H9 (cell line): ENCODE measurements at places on chromosomes 6 and 20. TPM values are rescaled to one million over a fixed set of nuclear protein-coding genes. Genes with fewer than 3 reads are reported as not detected.

HLA-DPB1 gene
- 23.4 and 23.6 TPM in 2 replicates for total RNA-seq

RSPH4A gene
- 0.31 and 0.33 TPM in 2 replicates for total RNA-seq

MUC22 gene
- total RNA-seq, result not detected in 2 replicates

DNA sequence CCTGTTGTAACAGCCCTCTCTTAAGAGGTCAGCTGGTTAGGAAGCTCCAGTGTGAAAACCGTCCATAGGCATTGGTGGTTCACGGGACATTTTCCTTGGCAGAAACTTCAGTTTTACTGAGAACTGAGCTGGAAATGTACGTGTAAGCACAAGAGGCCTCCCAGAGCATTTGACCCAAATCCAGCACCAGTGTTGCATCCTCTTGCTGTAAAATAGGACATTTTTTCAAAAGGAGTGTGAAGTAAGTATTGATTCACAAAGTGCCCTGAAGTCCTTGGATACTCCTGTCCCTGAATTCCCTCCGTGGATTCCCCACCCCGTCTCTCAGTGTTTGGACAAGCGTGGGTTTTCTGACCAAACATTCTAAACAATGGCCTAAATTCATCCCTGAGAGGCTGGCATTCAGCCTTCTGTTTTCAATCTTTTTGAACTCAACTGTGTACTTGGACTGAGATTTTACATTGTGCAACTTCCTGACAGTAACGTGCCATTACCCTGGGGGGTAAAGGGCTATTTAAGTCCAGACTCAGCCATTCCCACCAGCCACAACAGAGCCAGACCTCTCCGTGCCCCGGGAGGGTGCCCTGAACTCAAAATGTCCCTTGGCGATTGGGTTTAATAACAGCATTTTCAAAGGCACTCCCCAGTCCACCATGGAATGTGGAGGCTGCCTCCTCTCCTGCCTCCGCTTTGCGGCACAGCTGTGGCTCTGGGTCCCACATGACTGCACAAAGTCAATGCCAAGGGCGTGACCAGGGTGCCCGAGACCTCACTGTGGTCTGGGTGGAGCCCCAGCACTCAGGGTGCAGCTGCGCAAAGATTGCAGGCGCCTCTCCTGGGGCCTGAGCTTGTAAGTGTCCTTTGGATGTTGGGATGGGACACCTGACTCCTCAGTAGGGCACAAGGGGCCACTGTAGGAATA lies 92.7 kb upstream of the AFDN start:
- no peaks in the 10 kb centered on the region for H3K27me3 ChIP-seq
- H3K4me1 ChIP-seq, result no peaks in the 10 kb centered on the region
- H3K4me3 ChIP-seq, result no peak overlapping the region
- H3K27ac ChIP-seq, result no peak overlapping the region
- no peak for DNase-seq
- H3K36me3 ChIP-seq, result 0 out of 2 replicates have a peak, but pooled peaks cover 6% of the 10 kb centered on the region

DNA sequence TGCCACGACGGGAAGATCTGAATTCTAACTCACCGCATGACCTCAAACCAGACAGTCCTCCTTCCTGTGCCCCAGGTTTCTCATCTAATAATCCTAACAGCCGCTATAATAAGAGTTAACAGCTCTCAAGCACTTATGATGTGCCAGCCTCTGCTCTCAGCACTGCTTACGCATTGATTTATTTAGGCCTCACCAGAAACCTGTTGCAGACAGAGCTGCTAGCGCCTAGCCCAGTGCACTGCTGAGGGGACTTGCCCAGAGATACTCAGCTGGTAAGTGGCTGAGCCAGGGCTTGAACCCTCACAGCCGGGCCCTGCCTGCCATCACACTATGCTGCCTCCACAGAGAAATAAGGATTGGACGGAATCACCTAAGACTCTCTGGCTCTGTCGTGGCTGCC lies 37.7 kb downstream of the GRM4 start:
- H3K27me3 ChIP-seq, result no peaks in the 10 kb centered on the region
- no peaks in the 10 kb centered on the region for H3K36me3 ChIP-seq
- no peaks in the 10 kb centered on the region for H3K4me1 ChIP-seq
- no peak for DNase-seq
- no peak overlapping the region for H3K27ac ChIP-seq

DNA sequence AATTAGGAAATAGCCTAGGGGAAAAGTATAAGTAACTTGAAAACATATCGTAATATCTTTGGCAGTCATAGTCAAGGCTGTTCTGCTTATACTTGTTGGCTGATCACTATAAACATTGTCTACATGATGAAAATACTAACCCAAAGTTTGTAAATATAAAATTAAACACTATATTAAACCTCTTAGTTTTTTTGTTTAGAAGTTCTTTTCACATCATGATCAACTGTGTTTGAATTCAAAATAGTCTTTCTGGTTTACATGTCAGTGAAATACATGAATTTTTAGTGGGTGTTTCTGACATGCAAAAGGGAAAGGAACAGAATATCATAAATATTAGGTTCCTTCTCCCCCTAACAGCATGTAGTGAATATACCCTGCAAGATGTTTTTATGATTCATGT lies 43.5 kb downstream of the ADGRG6 start:
- no peaks in the 10 kb centered on the region; the same call in 1 of the 2 replicates for H3K4me1 ChIP-seq
- DNase-seq, result no peak
- H3K27ac ChIP-seq, result no peak overlapping the region
- H3K4me3 ChIP-seq, result no peak overlapping the region

GRCh38 chr6:20660534-20660933 lies 126.3 kb downstream of the CDKAL1 start:
- no peak for DNase-seq
- H3K36me3 ChIP-seq, result no peaks in the 10 kb centered on the region
- no peak overlapping the region for H3K4me3 ChIP-seq

GRCh38 chr6:27059621-27060425 lies 187.7 kb upstream of the PRSS16 start:
- H3K36me3 ChIP-seq, result no peaks in the 10 kb centered on the region
- H3K27ac ChIP-seq, result no peak overlapping the region
- H3K4me1 ChIP-seq, result no peaks in the 10 kb centered on the region
- no peak for DNase-seq
- no peaks in the 10 kb centered on the region for H3K27me3 ChIP-seq

- H3K27me3 ChIP-seq, result no peaks in the 10 kb centered on the region
- H3K4me1 ChIP-seq, result no peaks in the 10 kb centered on the region
- DNase-seq, result no peak
- no peak overlapping the region for H3K27ac ChIP-seq
- H3K4me3 ChIP-seq, result no peak overlapping the region
These were observed 42.2 kb downstream of the TBC1D7 start for GRCh38 chr6:13286181-13286580.

GRCh38 chr6:169263836-169264608 lies 10.4 kb upstream of the THBS2 start:
- H3K36me3 ChIP-seq, result peaks cover 14% of the 10 kb centered on the region
- no peaks in the 10 kb centered on the region for H3K4me1 ChIP-seq
- H3K27ac ChIP-seq, result no peak overlapping the region
- H3K4me3 ChIP-seq, result no peak overlapping the region
- no peak for DNase-seq

DNA sequence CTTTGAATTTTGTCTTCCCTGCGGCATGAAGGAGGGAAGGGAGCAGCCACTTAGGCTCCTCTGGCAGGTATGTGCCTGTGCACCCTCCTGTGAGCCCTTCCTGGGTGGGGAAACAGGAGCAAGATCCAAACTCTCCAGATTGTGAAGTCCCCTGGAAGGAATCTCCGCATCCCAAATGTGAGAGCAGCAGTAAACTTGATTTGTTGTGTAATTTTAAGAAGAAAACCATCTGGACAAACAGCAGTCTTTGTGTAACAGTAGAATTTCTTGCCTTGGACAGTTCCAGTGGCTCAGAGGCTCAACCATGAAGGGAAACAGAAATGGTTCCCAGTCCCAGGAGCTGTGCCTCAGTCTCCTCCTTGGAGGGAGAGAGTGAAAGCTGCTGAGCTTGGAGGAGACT lies 39.7 kb downstream of the CDH26 start:
- no peaks in the 10 kb centered on the region for H3K27me3 ChIP-seq
- H3K27ac ChIP-seq, result no peak overlapping the region
- DNase-seq, result no peak
- H3K36me3 ChIP-seq, result no peaks in the 10 kb centered on the region

DNA sequence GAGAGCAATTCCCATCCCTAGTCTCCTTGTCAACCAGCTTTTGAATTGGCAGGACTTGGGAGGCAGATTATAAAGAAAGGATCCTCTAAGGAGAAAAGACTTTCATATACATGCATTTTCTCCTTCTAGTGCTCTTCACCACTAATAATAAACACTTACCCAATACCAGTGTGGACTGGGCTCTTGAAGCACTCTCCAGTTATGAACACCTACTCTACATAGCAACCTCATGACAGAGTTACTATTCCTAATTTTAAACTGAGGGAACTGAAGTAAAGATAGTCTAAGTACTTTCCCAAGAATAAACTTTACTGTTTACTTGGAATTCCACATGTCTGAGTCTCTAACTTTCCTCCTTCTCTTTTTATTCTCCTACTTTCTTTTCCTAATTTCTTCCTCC lies 4.8 kb downstream of the COL9A1 start:
- H3K36me3 ChIP-seq, result no peaks in the 10 kb centered on the region
- no peaks in the 10 kb centered on the region for H3K4me1 ChIP-seq
- no peak for DNase-seq
- no peaks in the 10 kb centered on the region for H3K27me3 ChIP-seq
- H3K4me3 ChIP-seq, result no peak overlapping the region
- no peak overlapping the region for H3K27ac ChIP-seq

GRCh38 chr6:126937426-126937825 lies 181.0 kb upstream of the RSPO3 start:
- H3K4me3 ChIP-seq, result no peak overlapping the region
- H3K27ac ChIP-seq, result no peak overlapping the region
- no peaks in the 10 kb centered on the region for H3K27me3 ChIP-seq
- no peaks in the 10 kb centered on the region for H3K36me3 ChIP-seq
- no peak for DNase-seq

DNA sequence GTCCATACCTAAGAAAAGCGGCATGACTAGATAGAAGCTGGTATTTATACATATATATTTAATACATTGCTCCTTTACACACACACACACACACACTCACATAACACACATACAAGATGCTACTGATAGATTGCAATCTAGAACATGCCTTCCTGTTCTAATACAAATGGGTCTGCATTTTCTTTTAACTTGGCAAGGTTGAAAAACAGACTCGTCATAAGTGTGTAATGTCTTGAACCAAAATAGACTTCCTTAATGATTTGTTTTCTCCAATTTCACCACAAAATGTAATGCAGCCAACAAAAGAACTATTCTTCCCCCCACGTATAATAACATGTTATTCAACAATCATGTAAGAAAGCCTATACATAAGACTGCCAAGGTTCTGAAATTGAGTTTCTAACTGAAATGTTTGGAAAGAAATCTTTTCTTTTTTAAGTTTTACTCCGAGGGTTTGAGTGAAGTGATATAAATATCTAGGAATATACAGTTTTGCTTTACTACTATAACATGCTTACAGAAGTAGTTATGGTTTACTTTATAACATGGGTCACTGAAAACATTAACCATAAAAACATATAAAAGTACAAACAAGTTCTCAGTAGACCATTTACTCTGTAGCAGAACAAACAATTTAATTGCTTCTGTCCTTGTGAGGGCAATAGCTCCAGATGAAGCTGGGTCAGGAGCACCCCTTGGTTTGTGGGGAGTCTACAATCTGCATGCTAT lies 207.5 kb downstream of the FOXC1 start:
- no peak for DNase-seq
- no peak overlapping the region for H3K27ac ChIP-seq
- no peaks in the 10 kb centered on the region for H3K36me3 ChIP-seq
